ENCODE measurements at places on chromosomes 16 and 17.

DNA sequence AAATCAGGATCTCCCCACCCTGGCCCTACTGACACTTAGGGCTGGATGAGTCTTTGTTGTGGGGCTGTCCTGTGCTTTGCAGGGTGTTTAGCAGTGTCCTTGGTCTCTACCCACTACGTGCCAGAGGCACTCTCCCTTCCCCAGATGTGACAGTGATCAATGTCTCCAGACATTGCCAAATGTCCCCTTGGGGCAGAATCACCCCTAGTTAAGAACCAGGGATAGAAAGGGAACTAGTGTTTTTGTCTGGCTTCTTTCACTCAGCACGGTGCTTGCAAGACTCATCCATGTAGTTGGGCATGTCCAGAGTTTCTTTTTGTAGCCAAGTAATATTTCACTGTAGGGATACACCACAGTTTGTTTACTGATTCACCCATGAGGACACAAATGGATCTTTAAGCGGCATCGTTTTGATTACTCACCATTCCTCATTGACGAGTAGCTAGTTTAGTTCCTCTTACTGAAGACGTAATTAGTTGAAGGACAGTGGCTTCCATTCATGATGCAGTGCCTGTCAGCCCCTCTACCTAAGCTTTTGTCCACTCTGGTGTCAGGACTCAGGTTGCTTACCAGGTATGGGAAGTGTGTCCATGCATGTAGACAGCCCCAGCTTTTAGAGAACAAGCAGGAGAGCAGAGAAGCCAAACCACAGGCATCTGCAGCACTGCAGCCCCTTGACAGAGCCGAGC is 26.0 kb upstream of the ITGB4 start:
- no peak for DNase-seq

- no peak for DNase-seq
Measured at GRCh38 chr17:30429155-30429554, 48.1 kb upstream of the GOSR1 start.

DNA sequence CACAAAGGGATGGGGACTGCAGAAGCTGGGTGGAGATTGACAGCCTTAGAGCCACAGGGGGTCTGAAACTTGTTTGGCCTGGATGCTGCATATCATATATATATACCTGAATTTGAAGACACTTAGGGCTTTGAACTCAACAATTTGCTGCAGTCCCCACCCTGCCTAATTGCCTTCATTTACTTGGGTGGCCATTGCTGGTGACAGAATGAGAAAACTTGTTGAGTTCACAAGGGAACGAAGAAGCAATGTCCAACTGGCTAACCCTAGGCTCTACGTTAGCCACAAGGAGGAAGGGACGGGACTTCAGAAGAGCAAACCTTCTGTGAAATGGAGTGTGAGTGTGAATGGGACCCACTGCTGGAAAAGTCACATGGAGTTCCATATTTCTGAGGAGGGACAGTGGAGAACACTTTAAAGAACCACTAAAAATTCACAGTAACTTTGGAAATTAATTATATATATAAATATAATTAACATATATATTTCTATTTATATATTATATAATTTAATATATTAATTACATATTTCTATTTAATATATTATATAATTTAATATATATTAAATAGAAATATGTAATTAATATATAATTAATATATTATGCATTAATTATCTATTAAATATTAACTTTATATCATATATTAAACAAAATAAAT is 215.3 kb upstream of the SOX9 start:
- no peak for DNase-seq

- DNase-seq: no peak
Measured at GRCh38 chr16:50284131-50284911, 18.0 kb downstream of the ADCY7 start.

Data from GM13976 (cell line).